Effector CD8-positive, alpha-beta T cell (primary cell): ENCODE measurements at places on chromosomes 6 and 20.

GRCh38 chr6:31654574-31655348 is 933 bp upstream of the APOM start:
- no peak for DNase-seq

DNA sequence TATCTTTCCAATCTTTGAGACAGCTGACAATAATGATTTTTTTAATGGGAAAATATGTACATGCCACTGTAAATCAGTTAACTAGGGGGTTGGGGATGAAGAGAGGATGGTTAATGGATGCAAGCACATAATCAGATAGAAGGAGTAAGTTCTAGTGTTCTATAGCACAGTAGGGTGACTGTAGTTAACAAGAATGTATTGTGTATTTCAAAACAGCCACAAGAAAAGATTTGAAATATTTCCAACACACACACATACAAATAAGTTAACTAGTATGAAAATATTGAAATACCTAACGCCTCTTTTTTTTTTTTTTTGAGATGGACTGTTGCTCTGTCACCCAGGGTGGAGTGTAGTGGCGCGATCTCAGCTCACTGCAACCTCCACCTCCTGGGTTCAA is 153.4 kb upstream of the SALL4 start:
- no peak for DNase-seq

GRCh38 chr20:59403261-59403961 is 103.0 kb downstream of the EDN3 start:
- peak; percentile 79 for DNase-seq

DNA sequence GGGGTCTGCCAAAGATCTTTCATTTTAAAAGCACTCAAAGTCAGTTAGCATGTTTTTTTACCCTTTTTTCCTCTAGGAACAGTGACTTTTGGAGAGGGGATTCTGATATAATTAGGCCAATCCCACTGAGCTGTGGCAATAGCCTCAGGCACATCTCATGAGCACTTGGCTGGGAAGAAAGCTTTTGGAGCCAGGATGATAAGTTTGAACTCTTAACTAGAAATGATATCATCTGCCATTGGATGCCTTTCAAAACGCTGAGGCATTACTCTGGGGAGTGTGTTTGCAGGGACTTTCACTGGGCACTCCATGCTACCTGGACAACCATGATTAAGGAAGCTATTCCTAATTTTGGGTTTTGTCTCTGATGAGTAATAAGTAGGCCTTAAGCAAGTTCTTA is 3.7 kb downstream of the SCGN start:
- no peak for DNase-seq

DNA sequence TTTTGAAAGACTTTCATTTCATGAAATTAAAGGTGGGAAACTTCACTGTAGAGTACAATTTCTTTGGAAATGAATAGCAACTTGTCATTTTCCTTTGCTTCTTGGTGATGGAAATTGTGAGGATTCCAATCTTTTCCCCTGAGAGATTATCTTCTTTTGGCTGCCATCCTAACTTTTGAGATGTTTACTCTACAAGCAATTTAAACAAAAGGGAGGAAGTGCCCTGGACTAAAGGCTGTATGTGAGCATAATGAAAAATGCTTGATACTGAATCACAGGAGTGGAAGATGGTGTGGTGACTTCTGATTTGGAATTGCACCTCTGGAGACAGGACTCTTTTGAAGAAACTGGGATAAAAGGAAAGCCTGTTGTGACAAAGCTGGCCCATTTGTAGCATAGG is 43.1 kb upstream of the JAG1 start:
- DNase-seq: no peak

- no peak for DNase-seq
These were observed 124.0 kb upstream of the SLC2A12 start for GRCh38 chr6:134176264-134176975.

GRCh38 chr20:57076951-57077350 is 189.5 kb downstream of the BMP7 start:
- DNase-seq: no peak

- no peak for DNase-seq
These were observed 9.4 kb downstream of the SULF2 start for GRCh38 chr20:47775841-47776240.

DNA sequence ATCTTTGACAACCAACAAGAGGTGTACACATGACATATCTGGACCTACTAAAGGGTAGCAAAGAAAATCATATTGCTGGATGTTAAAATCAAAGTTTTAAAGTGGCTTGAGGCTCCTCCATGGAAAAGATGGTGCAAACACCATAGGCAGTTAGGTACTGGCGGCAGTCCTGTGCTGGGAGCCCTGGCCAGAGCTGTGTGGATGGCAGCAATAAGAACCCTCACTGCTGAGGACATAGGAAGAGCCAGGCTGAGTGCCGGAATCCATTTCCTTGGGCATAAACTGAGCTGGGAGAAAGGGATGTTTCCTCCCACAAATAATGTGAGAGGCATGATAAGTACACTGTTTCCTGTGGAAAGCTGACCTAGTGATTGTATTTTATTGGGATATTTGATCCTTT is 89.9 kb downstream of the ARID1B start:
- no peak for DNase-seq

GRCh38 chr6:137740967-137741761 is 125.9 kb upstream of the TNFAIP3 start:
- DNase-seq: no peak
